AML-193 (cell line): ENCODE measurements at places on chromosomes 6 and 20.

- no peak for DNase-seq
Measured at GRCh38 chr6:37048851-37049757, 43.6 kb downstream of the FGD2 start.

GRCh38 chr6:34238585-34239499 is 2.2 kb downstream of the HMGA1 start:
- no peak for DNase-seq

DNA sequence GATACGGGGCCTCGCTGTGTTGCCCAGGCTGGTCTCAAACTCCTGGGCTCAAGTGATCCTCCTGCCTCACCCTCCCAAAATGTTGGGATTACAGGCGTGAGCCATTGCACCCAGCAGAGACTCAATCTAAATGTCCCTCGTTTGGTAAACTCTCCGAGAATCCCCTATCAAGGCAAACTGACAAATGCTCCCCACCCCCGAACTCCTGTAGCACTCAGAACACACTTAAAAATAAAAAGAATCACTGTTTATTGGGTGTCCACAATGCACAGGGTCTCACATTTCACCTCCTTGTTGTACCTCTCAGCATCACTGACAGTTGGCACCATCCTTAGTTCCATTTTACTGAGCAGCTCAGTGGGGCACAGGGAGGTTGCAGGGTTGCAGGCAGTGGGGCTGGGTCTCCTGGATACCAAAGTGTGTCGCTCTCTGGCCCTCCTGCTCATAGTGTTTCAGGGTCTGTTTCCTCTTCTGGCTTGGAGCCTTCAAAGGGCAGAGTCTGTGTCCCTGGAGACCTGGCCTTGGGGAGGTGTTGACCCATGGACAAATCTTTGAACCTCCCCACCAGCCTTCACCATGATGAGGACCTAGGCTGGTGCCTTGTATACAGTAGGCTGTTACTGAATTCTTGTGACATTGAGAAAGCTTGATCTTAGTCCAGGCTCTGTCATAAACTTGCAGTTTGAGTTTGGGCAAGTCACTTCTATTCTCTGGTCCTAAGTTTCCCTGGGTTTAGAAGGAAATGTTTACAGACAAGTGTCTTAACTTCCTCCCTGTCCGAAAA is 8.5 kb upstream of the SRC start:
- no peak for DNase-seq

GRCh38 chr6:114418304-114418972 is 75.6 kb upstream of the HS3ST5 start:
- DNase-seq: no peak

DNA sequence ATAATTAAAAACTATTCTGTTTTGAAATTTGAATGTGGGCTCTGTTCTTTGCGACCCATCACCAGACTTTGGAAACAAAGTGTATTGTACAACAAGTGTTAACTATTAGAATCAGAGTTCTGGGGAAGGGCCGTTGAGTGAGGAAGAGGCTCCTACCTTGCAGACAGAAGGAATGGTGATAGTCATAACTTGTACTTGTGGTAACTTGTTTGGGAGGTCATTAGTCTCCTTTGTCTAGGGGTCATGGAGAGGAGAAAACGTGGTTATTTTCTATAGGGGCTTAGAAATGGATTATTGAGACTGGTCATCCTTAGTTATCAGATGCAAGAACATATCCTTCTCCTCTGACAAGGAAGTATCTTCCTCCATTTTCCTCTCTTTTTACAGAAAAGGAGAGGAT is 174.8 kb downstream of the BMP2 start:
- no peak for DNase-seq

GRCh38 chr20:44851545-44851944 is 34.0 kb upstream of the YWHAB start:
- DNase-seq: no peak

DNA sequence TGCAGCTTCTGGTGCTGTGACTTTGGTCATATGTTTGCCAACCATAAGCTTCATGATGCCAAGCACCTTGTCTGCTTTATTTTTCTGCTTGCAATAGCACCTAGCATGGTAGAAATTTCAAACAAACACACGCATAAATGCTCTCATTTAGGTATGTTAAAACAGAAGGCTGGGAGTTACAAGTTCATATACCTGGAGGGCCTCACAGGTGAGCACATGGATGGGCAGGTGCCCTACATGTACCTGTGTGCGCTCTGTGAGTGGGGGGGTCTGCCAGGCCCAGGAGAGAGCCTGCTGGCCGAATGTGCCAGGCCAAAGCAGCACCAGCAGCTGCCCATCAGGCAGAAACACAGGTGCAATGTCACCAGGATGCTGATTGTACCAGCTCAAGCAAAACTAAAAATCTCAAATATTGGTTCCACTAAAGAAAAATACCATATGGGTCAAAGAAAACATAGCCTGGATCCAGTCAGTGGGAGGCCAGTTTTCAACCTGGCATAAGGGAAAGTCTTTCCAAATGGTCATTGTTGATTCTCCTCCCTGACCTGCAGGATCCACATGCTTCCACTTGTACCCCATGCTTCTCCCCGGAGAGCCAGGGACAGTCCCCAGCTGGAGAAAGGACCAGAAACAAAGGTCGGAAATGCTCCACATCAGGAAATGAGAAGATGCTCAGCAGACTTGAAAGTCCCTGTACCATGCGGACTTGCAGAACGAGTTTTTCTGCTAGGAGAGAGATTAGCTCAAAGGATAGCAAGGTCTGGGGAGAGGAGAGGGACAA is 7.2 kb upstream of the PFDN4 start:
- no peak for DNase-seq
